ENCODE measurements at places on chromosomes 4 and X.

DNA sequence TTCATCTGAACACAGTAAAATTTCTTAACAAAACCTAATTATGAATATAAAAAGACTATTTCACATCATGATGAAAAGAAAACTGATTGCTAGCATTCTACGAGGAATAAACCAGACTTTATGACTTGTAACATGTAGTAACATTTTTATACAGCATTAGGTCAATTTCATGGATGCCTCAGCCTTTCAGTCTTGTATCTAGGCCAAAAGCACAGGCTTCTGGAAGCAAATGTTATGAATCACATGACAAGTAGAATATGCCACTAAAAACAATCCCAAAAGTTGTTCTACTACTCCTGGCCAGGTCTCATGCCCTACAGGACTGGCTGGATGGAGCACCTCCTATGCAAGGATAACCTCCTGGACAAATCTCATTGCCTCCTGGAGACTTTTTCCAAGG is 101.2 kb downstream of the ARHGAP6 start:
- DNase-seq: no peak

DNA sequence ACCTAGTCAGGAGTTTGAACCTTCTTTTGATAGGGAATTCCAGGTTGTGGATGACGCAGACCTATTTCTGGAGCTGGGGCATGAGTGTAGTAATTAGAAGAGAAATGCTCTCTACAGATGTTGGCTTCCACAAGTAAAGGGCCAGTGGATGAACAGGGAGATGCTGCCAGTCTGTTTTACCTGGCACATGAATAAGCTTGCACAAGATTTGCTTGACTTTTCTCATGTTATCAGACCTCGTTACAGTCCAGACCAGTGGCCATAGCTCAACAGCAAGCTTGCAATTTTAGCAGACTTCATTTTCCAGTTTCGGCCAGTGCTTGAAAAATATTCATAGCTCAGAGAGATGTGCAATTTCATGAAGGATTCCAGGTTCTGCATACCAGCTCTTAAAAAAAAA is 26.9 kb upstream of the SPANXB1 start:
- no peak for DNase-seq

GRCh38 chrX:47250017-47250347 is 17.2 kb downstream of the USP11 start:
- no peak for DNase-seq

GRCh38 chr4:79141530-79141929 is 184.3 kb downstream of the NAA11 start:
- no peak for DNase-seq

- DNase-seq: no peak
Observed at GRCh38 chr4:68498413-68499007, 51.2 kb downstream of the TMPRSS11E start.

DNA sequence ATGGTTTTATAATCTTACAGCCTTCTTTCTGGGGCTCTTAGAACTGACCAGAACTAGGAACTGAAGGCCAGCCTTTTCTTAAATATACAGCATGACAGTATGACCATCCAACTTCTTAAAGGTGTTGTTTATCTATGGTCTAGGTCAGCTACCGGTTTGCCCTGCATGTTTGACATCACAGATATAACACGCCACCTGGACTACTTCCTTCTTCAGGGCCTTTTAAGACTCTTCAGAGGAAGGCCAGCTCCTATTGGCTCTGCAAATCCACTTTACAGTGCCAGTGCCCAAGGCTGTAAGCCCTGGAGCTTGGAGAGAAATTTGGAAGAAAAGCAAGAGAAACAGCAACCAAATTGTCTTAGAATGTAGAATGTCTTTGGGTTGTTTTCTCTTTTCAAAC is 185.5 kb downstream of the MGST2 start:
- DNase-seq: no peak

DNA sequence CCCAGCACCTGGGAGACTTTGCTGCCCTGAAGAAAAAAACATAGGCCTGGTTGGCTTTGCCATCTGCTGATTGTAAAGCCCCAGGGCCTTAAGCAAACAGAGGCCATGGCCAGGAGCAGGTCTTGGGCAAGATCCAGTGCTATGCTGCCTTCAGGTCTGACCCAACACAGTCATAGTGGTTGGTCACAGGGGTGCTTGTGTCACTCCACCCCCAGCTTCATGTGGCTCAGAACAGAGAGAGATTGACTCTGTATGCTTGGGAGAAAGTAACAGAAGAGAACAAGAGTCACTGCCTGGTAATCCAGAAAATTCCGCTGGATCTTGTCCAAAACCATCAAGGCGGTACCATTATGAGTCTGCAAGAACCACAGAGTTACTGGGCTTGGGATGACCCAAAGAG is 24.4 kb upstream of the SMARCA5 start:
- DNase-seq: no peak

DNA sequence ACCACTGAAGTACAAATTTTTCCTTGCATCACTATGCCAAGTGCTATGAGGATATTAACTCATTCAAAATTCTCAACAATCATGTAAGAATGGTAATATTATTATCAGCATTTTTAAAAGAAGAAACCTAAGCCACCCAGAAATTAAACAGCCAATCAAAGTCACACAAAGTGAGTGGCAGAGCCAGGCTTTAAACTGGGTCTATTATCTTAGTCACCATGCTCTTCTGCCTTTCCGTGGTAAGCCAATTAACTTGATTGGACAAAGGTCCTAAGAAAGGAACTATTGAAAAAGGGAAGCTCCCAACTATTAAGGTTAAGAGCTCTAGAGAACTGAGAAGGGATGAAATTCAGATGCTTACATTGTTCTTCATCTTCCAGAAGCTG is 111.5 kb downstream of the ASB9 start:
- DNase-seq: no peak

DNA sequence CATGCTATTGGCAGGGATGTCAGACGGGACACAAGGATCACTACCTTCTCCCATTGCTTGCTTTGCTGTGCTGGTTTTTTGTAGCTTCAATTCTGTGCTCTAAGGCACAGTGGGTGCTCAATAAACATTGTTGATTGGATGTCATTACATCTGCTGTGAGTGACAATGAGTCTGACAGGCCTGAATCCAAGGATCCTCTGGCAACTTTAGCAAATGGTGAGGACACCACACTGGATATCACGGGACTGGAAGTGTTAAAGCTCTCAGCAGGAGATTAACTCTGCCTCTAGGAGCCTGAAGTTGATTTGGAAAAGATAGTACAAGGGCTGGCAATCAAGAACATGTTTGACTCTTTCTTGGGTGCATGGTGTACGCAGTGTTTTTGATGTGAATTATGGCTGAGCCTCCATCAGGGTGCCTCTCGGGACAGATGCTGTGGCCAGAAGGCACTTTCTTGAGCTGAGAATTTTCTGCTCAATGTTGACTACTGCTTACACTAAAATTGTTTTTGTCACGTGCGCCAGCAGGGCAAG is 217.9 kb downstream of the ARAP2 start:
- no peak for DNase-seq

Measured in stimulated activated CD8-positive, alpha-beta memory T cell treated with anti-CD3 and anti-CD28 coated beads, Interleukin-4, amount 100 ng/mL, for 4 hours (primary cell).